Hematopoietic multipotent progenitor cell treated with erythropoietin and hydrocortisone succinate and interleukin-3 and kit ligand, for 6 days (in vitro differentiated cells): ENCODE measurements at places on chromosomes 2 and 18.

- no peak for DNase-seq
These were observed 61.4 kb downstream of the SLC4A3 start for GRCh38 chr2:219688560-219689445.

- peak; percentile 75 for DNase-seq
These were observed 571 bp upstream of the GPC1 start for GRCh38 chr2:240434728-240435456.

DNA sequence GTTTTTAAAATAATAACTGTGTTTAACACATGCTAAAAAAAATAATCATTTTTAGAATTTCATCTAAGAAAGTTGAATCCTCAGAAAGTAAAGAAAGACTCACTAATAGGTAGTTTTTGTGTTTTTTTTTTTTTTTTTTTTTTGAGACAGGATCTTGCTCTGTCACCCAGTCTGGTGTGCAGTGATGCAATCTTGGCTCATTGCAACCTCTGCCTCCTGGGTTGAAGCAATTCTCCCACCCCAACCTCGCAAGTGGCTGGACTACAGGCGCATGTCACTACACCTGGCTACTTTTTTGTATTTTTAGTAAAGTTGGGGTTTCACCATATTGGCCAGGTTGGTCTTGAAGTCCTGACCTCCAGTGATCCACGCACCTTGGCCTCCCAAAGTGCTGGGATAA is 7.1 kb downstream of the CKAP2L start:
- DNase-seq, result peak; percentile 36

- peak; percentile 71 for DNase-seq
These were observed 4.3 kb downstream of the ITPRIPL1 start for GRCh38 chr2:96329456-96329855.

DNA sequence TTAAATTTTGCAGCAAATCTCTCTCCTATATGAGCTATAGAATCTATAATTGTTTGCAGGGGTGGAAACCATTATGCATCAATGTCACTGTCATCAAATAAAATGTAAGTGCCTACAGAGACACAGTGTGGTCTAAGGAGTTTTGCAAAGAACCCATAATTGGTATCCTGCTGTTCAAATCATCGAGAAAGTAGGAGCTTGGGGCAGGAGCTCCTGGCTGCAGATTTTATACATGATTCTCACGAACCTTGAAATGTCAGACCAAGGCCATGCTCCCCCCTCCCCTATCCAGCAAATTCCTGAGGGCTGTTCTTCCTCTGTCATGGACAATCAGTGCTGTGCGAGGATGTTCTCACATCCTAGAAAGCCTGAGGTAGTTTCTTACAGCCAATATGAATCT is 119.5 kb upstream of the CYRIA start:
- no peak for DNase-seq

DNA sequence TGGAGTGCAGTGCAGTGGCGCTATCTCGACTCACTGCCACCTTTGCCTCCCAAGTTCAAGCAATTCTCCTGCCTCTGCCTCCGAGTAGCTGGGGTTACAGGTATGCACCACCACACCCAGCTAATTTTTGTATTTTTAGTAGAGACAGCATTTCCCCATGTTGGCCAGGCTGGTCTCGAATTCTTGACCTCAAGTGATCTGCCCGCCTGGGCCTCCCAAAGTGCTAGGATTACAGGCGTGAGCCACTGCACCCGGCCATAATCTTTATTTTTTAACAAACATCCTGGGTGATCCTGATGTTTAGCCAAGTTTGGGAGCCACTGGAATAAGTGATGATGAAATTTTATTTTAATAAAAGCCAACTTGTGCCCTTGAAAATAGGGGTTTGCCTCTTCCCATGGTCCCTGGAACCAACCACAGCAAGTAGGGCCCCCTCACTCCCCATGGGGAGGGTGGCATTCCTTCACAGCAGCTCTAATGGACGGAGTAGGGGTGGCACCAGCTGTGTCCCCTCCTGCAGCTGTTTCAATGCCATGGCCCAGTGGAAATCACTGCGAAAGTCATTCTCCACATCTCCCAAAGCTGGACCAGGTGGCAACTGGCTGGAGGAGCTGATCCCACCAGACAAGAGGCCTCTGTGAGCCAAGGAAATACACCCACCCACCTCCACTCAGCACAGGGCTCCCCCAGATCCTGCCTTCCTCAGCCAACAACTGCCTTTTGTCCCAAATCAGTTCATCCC is 194.8 kb downstream of the ZFP36L2 start:
- no peak for DNase-seq

DNA sequence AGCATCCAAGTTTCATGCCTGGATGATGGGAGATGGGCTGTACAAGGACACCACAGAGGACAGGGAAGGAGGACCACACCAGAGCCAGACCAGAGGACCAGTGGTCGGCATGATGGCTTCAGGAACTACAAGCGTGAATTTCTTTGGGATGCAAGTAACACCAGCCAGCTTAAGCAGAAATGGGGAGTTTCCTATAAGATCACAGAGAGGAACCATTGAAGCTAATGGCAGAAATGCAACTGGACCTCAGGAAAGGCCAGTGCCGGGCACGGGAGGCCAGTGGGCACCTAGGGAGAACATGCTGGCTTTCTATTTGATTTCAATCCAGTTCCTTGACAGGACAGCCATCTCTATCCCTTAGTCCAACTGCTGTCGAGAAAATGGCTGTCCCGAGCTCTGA is 145.4 kb downstream of the SH3BP4 start:
- no peak for DNase-seq

- peak; percentile 80 for DNase-seq
These were observed 14.3 kb upstream of the STAM2 start for GRCh38 chr2:152189622-152190495.

GRCh38 chr18:64017870-64018269 is 48.0 kb downstream of the SERPINB8 start:
- DNase-seq, result peak; percentile 61

- DNase-seq, result peak; percentile 86
These were observed 2.2 kb upstream of the NRP2 start for GRCh38 chr2:205680067-205680466.

GRCh38 chr2:134466141-134466540 is 212.3 kb downstream of the MGAT5 start:
- peak; percentile 19 for DNase-seq

- no peak for DNase-seq
These were observed 317.7 kb downstream of the LPIN1 start for GRCh38 chr2:12064153-12064552.

GRCh38 chr18:23137097-23137635 is 1.9 kb downstream of the CABLES1 start:
- peak; percentile 55 for DNase-seq

- peak; percentile 48 for DNase-seq
These were observed 60.1 kb upstream of the PAX3 start for GRCh38 chr2:222358876-222359275.

DNA sequence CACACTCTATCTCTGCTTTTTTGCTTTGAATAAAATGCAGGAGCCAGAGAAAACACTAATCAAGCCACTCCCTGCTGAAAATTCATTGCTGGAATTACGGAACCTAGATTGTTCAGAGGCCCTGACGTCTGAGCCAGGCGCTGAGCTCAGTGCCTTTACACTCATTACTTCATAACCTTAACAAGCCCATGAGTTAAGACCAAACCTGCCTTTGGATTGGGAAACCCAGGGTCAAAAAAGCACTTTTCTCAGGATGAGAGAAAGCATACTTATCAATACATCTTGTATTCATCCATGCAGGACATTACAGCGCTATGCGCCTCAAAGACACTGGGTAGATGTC is 762 bp downstream of the INO80C start:
- DNase-seq, result no peak

GRCh38 chr2:64581018-64581417 is 56.9 kb downstream of the AFTPH start:
- DNase-seq, result no peak

GRCh38 chr2:113886479-113887008 is 3.3 kb upstream of the ACTR3 start:
- peak; percentile 74 for DNase-seq

GRCh38 chr18:59446012-59446411 is 86.9 kb upstream of the LMAN1 start:
- DNase-seq, result peak; percentile 6

DNA sequence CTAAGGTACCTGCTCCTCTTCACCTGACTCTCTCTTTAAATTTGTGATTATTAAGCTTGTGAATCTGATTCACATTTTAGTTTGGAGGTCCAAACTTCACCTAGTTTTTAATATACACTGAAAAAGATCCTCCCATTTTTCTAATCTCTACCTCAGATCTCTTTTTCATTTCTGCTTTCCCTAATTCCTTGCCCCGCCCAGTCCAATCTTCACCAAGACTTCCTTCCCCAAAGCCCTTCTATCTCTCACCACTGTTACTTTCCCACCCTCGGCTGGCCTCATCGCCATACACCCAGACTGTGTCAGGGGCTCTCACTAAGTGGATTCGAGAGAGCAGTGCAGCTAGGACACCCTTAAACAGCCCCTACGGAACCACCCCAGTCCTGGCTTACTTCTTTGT is 40.0 kb downstream of the LBH start:
- DNase-seq, result no peak

DNA sequence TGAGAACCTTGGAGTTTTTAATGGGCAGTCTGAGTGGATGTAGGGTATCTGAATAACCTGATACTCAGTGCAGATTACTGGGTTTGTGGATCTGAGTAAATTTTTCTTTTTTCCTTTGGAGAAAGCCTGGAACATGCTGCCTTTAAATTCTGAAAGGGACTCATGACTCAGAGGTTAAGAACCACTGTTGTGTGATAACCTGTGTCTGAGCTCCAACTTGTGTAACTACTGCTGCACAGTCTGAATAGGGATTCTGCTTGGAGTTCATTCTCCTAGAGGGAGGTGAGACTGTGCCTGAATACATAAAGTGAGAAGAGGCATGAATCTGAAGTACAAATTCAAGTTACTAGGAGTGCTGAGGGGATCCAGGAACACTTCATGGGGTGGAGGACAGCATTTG is 36.2 kb downstream of the KDM3A start:
- no peak for DNase-seq

DNA sequence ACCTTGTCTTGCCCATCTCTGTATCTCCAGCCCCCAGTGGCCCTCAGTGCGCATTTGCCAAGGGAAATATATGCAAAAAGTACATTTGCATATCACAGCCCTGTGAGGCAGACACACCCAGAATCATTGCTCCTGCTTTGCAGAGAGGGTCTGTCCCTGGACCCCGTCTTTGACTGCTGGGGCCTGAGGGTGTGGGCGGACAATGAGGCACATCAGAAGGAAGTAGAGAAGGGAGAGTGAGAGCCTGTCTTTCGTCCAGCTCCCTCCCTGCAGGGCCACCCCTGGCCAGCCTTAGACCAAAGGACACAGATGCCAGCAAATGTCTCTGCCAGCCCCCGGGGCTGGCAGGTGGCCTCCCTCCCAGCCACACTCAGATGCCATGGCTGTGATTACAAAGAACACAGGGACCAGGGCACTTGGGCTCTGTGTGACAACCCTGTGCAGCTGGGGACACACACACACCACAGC is 516.2 kb upstream of the MYT1L start:
- peak; percentile 28 for DNase-seq

DNA sequence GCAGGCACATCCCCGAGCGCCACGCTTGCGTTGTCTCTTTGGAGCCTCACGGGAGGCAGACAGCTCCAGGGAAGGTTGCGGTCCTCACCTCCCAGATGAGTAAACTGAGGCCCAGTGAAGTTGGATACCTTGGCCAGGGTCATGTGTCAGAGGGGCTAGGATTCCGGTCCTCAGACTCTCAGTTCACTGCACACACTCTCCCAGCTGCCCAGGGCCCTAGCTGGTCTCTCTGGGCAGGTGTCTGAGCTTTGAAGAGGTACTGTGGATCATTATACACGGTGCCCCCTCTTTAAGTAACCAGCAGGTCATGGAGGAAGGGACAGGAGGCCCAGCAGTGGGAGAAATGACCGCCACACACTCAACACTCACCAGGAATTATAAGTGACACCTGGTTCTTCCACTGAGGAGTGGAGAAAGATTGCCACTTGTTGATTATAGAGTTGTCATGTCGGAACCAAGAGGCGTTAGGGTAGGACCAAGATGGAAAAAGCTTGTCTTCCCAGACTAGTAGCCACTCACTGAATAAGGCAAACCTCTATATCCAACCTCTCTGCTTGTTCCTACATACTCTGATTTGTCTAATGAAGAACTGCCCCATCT is 588 bp downstream of the TMEM214 start:
- no peak for DNase-seq

DNA sequence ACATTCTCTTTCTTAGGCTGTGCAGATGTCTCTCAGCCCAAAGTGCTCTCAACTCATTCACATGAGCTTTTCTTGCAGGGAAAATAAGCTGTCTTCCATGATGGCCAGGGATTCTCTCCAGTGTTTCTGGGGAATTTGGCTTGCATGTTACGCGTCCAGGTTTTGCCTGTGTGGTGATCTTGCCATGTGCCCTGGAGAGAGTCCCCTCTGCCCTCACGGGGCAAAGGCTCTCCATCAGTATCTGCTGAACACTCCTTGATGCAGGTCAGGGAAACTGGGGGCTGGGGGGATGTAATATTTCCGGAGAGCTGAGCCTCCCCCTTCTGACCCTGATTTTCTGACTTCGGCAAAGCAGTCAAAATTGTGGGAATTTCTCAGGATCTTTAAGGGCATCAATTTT is 87.6 kb downstream of the ACKR3 start:
- DNase-seq, result no peak

DNA sequence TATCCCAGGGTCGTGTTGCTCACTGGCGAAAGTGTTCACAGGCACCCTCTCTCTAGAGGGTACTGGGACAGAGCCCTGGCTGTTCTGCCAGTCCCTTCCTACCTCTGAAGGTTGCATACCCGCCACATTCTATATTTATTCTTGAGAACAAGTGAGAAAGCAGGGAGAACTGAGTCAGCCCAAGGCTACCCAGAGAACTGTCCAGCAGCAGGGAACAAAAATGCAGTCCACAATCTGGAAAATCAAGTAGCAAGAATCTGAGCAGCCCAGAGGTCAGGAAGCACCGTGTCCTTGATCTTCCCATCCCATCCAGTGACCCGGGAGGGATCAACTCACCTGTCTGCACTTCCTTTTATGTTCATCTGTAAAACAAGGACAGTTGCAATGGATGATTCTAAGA is 164.1 kb downstream of the FBXO15 start:
- no peak for DNase-seq

DNA sequence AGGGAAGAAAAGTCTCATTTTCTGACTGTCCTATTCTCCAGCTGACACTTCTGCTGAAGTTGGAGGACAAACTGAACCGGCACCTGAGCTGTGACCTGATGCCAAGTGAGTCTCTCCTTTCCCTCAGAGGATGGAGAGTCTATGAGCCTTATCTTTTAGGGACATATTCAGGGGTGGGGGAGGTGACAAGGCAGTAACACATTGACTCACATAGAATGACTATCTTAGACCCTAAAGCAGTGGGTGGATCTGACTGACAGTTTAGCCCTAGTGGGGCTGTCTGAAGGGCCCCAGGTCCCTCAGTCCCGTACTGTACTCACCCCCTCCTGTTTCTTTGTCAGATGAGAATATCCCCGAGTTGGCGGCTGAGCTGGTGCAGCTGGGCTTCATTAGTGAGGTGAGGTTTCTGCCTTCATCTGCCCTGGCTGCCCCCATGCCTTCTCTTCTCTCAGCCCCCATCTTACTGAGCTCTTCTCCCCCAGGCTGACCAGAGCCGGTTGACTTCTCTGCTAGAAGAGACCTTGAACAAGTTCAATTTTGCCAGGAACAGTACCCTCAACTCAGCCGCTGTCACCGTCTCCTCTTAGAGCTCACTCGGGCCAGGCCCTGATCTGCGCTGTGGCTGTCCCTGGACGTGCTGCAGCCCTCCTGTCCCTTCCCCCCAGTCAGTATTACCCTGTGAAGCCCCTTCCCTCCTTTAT is 805 bp upstream of the KRTCAP3 start:
- DNase-seq, result peak; percentile 95

- DNase-seq, result no peak
These were observed 25.9 kb upstream of the RAPGEF4 start for GRCh38 chr2:172709566-172710291.
